Naive thymus-derived CD8-positive, alpha-beta T cell (primary cell): ENCODE measurements at places on chromosomes 5 and 9.

DNA sequence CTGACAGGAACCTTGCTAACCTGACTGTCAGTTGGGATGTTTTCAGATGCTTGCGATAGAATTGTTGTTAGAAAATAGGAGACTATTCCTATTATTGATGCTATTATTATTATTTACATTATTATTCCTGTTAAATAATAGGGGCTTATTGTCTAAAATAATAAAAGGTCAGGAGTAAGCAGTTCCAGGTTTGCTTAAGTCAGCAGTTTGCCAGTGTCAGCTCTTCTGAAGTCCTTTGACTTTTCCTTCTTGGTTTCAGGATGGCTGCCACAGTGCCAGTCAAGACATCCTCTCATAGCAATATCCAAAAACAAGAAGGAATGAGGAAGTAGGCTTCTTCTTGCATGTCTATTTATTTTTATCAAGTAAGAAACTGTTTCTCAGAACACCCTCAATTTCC is 141.7 kb upstream of the MARCHF11 start:
- DNase-seq = no peak

DNA sequence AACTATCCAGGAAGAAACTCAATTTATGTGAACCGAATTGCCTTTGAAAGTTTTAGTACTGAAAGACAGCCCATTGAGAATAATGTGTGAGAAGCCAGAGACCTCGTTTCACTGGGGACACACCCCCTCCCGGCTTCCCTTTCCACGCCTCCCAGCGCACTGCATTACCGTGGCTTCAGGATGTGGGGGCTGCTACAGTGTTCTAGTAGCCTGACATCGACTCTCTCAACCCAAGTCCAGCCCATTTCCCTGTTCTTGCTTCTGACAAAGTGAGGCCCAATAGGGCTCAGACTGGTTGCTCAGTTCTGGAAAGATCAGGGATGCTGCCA is 3.5 kb downstream of the PAX5 start:
- DNase-seq = no peak

DNA sequence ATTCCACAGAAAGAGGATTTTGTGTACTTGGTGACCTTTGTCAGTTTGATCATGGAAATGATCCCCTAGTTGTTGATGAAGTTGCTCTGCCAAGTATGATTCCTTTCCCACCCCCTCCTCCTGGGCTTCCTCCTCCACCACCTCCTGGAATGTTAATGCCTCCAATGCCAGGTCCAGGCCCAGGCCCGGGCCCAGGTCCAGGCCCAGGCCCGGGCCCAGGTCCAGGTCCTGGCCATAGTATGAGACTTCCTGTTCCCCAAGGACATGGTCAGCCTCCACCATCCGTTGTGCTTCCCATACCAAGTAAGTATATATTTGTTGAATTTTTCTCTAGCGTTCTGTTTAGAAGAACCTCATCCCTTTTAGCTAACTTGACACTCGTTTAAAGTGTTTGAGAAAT is 30.0 kb downstream of the RBM27 start:
- DNase-seq = no peak

GRCh38 chr5:145835848-145836239 is 702 bp upstream of the PRELID2 start:
- DNase-seq = no peak

DNA sequence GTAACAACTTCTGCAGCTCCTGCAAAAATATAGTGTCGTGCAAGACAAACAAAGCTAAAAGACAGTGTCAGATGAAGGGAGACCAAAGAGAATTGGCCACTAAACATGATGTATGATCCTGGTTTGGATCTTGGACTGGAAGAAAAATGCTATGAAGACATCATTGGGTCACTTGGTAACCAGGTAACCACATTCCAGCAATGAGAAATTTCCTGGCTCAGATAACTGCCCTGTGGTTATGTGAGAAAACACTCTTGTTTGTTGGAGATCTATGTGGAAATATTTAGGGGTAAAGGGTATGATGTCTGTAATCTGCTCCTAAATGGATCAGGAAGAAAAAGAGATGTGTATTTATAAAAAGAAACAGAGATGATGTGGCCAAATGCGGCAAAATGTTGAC is 45.5 kb upstream of the ANKRD33B start:
- no peak for DNase-seq

- no peak for DNase-seq
These were observed 70.9 kb downstream of the TMEM215 start for GRCh38 chr9:32854271-32854670.
